ENCODE measurements at places on chromosomes 11 and 22.

GRCh38 chr22:43262990-43263644 is 76.2 kb upstream of the TTLL12 start:
- DNase-seq, result no peak

GRCh38 chr11:105227363-105227762 is 87.8 kb upstream of the CARD18 start:
- DNase-seq, result no peak

GRCh38 chr11:84828616-84829015 is 798.5 kb downstream of the DLG2 start:
- DNase-seq, result no peak

GRCh38 chr22:37647928-37648327 is 8.5 kb downstream of the SH3BP1 start:
- DNase-seq, result no peak

DNA sequence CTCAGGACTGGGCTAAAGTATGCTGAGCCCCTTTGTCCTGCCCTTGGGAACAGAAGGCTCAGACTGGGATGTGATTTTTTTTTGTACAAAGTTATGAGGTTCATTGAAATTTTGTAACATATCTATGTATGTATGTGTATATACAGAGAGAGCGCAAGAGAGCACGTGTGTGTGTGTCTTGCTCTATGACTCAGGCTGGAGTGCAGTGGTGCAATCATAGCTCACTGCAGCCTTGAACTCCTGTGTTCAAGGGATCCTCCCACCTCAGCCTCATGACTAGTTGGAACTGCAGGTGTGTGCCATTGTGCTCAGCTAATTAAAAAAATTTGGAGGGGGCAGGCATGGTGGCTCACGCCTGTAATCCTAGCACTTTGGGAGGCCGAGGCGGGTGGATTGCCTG is 5.7 kb downstream of the TMEM25 start:
- DNase-seq, result no peak

DNA sequence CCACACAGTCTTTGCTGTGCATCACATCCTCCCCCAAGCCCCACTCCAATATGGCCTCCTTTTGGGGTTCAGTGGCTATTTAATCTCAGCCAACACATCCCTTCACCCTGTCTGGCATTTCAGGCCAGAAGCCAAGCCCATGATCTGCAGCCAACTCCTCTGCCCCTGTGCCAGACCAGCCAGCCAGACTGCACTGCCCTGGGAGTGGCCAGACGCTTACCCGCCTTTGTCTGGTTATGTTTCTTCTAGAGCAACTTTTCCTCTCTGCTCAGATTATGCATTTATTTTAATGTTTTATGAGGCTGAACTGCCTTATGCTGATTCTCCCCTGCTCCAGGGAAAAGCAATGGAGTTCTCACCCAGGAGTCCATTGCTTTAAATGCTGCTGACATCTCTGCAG is 206.7 kb upstream of the TBCEL start:
- no peak for DNase-seq

DNA sequence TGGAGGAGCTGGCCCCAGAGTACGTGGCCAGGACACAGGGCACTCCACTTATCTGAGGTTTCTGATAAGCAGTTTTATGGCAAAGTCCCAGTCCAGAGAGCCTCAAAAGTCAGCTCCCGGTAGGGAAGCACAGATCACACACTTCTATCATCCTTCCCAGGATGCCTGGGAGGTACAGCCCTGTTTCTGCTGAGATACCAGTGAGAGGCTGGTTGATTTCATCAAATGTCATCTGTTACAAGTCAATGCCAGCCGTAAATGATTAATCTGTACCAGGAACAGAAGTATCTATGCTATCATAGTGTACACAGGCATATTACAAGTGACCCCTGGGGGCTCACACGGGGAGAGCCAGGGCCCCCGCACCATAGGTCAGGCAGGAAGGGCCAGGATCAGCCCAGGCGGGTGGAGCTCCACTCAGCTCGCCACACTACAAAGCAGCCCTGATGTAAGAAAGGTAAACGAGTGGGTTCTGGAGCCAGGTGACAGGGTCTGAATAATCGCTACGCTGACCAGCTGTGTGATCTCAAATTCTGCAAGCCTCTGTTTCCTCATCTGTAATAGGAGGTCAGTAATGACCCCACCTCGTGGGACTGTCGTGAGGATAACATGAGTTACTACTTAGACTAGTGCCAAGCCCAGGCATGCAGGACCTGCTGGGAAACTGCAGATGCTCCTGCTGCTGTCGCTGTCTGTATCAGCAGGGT is 17.6 kb downstream of the PLA2G6 start:
- no peak for DNase-seq

DNA sequence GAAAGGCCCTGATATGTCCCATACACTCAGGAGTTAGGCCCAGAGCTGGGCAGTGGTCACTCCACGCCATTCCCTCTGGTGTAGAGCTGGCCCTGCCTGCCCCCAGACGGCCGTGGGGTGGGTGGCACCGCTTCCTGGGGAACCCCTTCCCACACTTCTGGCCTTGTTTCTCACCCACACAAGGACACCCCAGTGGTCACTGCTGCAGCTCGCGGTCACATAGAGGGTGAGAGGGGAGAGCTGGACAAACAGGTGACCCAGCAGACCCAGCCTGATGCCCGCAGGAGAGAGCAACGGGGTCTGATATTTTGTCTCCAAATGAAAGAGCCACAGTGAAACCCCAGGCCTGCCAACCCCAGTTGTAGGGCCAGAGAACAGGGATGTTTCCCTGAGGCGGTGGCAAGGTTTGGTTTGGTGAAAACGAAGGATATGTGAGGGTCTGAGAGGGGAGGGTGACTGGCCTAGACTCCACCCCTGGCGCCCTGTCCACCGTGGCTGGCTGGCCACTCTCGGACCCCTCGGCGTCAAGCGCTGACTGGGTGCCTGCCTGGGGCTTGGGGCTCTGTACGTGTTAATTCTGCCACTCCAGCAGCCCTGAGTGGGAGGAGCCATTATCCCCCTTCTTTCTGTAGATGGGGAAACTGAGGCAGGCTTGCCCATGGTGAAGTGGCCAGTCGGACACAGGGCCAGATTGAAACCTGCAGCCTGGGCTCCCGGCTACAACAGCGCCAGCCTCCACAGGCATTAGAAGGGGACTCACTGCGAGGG is 71.0 kb upstream of the PPARA start:
- no peak for DNase-seq

DNA sequence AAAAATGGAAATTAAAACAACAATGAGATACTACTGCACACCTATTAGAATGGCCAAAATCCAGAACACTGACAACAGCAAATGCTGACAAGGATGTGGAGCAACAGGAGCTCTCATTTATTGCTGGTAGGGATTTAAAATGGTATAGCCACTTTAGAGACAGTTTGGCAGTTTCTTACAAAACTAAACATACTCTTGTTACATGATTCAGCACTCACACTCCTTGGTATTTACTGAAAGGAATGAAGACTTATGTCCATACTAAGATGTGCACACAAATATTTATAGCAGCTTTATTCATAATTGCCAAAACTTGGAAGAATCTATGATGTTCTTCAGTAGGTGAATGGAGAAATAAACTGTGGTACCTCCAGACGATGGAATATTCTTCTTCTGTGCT is 40.8 kb downstream of the PGM2L1 start:
- no peak for DNase-seq

DNA sequence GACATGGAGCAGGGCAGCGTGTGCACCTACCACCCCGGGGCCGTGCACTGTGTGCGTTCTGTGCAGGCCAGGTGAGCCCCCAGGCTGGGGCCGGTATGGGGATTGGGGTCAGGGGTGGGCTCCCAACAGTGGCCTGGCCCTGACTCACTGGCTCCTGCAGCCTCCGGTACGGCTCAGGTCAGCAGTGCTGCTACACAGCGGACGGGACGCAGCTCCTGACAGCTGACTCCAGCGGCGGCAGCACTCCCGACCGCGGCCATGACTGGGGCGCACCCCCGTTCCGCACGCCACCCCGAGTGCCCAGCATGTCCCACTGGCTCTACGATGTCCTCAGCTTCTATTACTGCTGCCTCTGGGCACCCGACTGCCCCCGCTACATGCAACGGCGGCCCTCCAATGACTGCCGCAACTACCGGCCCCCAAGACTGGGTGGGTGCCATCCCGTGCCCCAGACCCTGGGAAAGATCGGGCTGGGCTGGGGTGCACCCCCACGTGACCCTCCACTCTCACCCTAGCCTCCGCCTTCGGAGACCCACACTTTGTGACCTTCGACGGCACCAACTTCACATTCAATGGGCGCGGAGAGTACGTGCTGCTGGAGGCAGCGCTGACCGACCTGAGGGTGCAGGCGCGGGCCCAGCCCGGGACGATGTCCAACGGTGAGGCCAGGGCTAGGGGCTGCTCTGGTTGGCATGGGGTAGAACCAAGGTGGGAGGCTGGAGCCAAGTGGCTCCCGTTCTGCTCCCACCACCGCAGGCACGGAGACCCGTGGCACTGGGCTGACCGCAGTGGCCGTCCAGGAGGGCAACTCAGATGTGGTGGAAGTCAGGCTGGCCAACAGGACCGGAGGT is 4.4 kb downstream of the SUSD2 start:
- no peak for DNase-seq

GRCh38 chr11:111733611-111734088 is 32.5 kb downstream of the PPP2R1B start:
- DNase-seq, result no peak

DNA sequence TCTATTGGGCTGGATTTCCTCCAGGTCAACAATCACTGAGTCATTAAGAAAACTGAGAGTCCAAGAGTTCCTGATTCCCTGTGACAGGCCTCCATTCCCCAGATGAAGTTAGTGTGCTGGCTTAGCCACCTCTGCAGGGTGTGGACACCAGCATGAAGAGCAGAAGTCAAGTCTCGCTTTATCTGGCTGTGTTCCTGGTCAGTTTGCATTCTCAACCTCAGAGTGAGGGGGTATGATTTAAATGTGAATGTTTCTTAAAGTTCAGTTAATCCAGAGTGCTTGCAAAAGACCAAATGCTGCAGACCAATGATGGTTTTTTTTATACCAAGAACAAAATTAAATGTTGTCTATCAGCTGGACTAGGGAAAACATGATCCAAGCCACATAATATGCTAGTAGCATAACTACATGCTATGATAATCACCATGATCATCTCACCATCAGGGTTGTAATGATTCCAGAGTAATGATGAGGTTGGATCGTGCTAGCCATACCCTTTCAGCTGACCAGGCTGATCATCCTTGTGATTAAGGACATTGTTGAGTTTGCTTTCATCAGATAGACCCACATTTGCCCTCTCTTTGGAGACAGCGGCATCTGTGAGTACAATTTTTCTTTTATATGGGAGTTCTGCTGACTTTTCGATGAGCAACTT is 145.8 kb upstream of the ARHGAP20 start:
- DNase-seq, result no peak

- DNase-seq, result no peak
Measured at GRCh38 chr11:705646-706438, at the start of gene EPS8L2. Gene EPS8L2, plus strand, starts transcription at chr11:706231. Its CDS starts 3,177 bp downstream, at chr11:709408.

DNA sequence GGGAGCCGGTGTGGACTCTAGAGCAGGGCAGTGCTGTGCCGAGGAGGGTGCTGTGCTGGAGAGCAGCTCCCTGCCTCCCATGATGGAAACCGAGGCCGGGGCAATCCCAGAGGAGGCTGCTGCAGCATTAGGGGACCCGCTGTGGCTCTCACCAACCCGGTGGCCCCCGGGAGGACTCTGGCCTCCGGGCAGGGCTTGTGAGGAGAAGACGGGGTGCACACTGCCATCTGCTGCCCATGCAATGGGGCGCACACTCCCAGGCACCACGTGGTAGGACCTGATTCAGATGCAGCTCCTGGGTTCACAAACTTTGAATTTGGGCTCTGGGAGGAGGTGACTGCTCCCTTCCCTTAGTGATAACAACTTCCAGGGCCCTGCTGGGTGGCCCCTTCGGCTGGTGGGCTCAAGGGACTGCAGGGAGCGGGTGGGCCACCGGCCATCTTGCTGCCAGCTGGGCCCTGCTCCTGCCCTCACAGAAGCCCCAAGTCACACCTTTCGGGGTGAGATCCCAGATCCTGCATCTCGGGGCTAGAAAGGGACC is 93.8 kb upstream of the FGF3 start:
- no peak for DNase-seq

DNA sequence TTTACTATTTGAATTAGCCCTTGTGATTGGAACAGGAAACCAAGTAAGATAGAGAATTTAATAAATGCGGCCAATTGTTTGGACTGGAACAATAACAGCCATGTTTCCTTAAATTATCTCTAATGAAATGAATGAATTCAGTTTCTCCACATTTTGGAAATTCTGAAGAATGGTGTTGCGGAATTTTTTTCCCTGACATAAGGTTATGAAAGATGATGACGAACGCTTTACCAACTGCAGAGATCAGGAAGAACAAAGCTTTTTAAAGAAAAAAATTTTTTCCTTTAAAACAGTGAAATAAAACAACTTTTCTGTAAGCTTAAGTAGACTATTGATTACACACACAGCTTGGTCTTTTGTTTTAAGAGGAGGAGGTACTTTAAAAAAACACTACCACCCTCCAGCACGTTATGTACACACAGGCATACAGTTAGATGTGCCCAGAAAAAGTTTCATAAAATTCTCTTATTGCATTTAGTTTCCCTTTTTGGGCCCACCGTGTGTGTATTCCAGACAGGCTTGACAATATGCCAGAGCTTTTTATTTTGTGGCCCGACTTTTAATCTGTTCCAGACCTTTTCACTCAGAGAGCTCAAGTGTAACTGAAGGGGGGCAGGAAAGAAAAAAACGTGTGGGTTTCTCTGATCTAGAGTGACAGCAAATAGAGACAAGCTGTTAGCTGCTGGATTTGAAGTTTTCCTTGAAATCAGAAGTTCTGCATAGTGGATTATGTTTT is 77.3 kb downstream of the YAP1 start:
- no peak for DNase-seq

DNA sequence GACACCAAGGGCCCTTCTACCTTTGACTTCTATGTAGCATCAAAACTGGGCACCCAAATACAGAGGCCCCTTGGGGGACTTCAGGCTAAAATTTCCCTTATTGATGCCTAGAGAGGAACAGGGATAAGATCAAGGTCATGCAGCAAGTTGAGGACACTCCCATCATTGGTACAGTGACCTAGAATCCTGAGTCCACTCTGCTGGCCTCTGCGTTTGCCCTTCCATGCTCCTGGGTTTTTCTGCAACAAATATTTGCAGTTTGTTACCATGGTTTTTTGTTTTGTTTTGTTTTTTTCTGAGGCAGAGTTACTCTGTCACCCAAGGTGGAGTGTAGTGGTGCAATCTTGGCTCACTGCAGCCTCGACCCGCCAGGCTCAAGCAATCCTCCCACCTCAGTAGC is 64.2 kb downstream of the THAP12 start:
- no peak for DNase-seq
